ENCODE measurements at places on chromosomes 5 and 9. TPM values are rescaled to one million over a fixed set of nuclear protein-coding genes. Genes with fewer than 3 reads are reported as not detected.

The ERCC8 gene
- total RNA-seq = 30.4 TPM

The PHYKPL gene
- total RNA-seq = 18.7 TPM

GRCh38 chr5:149278451-149279210, 7.0 kb downstream of the AFAP1L1 start:
- DNase-seq = no peak

- DNase-seq = no peak
These were observed 156.8 kb downstream of the DCP2 start for GRCh38 chr5:113133211-113133975.

DNA sequence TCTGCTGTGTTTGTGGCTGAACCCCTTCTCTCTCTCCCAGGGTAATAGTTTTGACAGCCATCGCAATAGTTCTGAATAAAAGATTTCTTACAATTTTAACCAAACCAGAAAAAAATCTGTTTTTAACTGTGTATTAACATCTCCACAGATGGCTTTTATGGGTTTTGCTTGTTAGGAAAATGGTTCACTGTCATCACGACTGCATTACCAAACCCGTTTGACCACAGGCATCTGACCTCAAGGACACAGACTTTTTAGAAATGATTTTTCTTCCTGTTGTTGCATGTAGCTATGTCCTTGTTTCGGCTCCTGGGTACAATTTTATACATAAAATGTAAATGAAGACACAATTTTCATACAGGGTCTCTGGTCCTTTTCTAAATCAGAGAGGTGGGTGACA, 316.1 kb downstream of the IRX1 start:
- no peak for DNase-seq
